Peyer's patch (tissue), 4 donors: ENCODE measurements at places on chromosomes 6 and 20. TPM values are rescaled to one million over a fixed set of nuclear protein-coding genes. Genes with fewer than 3 reads are reported as not detected.

The SLC17A3 gene
- not detected for total RNA-seq

The CUL7 gene
- 23.1 TPM for total RNA-seq

The MATN4 gene
- total RNA-seq, result not detected

The DHX16 gene
- 39.6 TPM for total RNA-seq

The C6orf15 gene
- not detected for total RNA-seq

The PABPC1L gene
- total RNA-seq, result 10.5 TPM

The GMPR gene
- total RNA-seq, result 3.6 TPM

The TRIM31 gene
- 45.9 TPM for total RNA-seq

The GSTA2 gene
- 75.8 TPM for total RNA-seq

The VSX1 gene
- not detected for total RNA-seq

The TFB1M gene
- total RNA-seq, result 26.4 TPM

The DCDC2 gene
- total RNA-seq, result 0.70 TPM

The BFSP1 gene
- not detected for total RNA-seq

The SAMD5 gene
- 9.7 TPM for total RNA-seq

The SPATA25 gene
- total RNA-seq, result 5.8 TPM

The FAM184A gene
- total RNA-seq, result 2.7 TPM

The SAMD3 gene
- total RNA-seq, result not detected

The KHDC1L gene
- not detected for total RNA-seq

The KCNK5 gene
- total RNA-seq, result 120 TPM

The SIRPB2 gene
- total RNA-seq, result 6.8 TPM
